ENCODE measurements at places on chromosomes 16 and 17.

DNA sequence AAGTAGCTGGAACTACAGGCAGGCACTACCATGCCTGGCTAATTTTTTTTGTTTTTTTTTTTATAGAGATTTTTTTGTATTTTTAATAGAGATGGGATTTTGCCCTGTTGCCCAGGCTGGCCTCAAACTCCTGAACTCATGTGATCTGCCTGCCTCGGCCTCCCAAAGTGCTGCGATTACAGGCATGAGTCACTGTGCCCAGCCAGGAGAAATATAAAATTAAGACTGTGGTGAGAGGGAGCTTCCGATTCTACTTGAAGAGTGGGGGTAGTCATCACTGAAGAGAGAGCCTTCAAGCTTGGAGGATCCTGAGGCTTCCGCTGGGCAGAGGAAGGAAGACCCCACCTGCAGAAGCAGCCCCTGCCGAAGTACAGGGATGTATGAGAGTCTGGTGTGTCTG, 34.4 kb upstream of the RGS9 start:
- DNase-seq = peak; percentile 41

- DNase-seq = no peak
These were observed 155.9 kb upstream of the HSBP1 start for GRCh38 chr16:83651871-83652270.

DNA sequence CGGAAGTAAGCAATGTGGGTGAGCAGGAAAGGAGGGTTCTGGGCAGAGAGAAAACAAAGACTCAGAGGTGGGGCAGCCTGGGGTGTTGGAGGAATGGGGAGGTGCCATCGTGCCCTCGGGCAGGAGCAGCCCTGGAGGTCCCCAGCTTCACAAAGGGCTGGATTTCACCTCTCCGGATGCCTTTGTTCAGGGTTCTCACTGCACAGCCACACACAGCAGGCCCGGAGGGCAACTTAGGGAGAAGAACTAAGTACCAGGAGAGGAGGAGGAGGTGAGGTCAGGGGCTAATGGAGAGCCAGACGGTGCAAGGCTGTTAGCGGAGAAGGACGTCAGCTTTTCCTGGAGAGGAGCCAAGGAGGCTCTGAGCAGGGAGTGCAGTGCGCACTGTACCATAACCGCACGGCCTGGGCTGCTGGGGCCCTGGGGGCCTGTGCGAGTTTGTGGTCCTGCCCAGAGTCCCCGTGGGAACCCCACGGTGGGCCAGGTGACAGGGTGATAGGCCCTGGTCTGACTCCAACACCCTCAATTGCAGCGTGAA, 9.3 kb downstream of the ARRB2 start:
- DNase-seq = no peak

- DNase-seq = no peak
These were observed 23.8 kb downstream of the SDK2 start for GRCh38 chr17:73620414-73620813.

DNA sequence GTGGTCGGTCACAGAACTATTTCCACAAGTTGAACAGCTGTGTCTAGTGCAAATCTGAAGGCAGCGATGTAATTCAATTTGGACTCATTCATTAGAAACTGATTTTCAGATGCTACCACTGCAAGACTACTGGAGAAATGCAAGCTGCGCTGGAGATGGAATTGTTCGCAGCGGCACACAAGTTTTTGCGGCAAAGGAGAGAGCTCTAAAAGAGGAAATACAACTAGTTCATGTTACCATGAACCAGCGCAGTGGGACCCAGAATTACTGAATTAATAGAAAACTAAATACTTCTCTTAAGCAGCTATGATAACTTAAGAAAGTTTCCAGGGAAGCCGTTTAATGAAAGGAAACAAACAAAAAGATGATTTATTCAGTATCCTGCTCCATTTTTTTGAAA, 1.9 kb downstream of the CREBBP start:
- no peak for DNase-seq

DNA sequence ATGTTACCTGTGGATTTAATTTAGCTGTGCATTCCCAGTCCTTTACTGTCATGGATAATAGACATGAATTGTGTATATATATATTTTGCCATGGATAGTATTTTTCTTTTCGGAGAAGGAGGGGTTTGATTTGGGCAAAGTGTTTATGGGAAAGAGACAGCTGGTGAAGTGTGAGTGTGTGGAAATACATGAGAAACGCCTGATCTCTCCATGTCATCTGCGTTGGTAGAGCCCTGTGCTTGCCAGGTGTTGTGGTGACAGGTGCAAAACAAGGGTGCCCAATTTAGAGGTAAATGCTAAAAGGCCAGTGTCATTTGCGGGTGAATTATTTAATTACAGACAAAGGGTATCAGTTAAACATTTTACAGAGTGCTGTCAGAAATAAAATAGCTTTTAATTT, 23.4 kb downstream of the NDEL1 start:
- DNase-seq = no peak

DNA sequence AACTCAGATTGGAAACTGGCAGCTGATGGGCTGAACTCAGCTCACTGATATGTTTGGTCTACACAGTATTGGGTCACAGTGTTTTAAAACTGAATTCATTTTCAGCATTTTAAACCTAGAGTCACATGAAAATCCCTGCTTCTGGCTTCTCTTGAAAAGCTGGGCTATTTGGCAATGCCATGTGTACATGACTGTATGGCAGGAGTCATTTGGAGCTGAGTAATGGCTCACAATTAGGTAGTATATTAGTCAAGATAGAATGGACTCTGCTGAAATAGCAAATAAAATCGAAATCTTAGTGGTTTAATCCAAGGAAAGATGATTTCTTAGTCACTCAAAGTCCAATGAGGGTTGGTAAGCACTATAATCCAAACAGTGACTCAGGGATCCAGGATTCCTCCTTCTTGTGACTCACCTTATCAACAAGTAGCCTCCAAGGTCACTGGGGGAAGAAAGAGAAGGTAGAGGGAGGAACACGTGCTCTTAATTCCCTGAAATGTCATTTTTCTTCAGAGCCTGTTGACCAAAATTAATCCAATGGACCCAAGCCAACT, 13.9 kb upstream of the PMP22 start:
- peak; percentile 29 for DNase-seq

GRCh38 chr17:29597361-29598172, 4.6 kb downstream of the ANKRD13B start:
- DNase-seq = no peak

GRCh38 chr17:44284024-44284400, 16.1 kb upstream of the SLC4A1 start:
- DNase-seq = no peak

DNA sequence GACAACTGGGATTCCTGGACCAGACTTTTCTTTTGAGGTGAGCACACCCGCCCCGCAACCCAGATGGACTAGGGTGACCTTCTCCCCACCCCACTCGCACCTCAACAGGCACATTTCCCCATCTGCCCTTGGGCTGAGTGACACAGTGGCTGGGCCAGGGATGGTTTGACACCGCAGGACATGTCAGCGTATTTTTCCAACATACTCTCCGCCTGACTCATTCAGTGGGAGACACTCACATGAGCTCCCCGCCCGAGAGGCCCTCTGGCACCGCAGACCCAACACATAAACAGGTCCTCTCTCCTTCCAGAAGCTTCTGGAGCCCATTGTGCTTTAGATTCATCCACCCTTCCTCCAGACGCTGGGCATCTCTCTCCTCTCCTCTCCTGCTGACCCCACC, 69.4 kb downstream of the ZDHHC7 start:
- peak; percentile 89 for DNase-seq

DNA sequence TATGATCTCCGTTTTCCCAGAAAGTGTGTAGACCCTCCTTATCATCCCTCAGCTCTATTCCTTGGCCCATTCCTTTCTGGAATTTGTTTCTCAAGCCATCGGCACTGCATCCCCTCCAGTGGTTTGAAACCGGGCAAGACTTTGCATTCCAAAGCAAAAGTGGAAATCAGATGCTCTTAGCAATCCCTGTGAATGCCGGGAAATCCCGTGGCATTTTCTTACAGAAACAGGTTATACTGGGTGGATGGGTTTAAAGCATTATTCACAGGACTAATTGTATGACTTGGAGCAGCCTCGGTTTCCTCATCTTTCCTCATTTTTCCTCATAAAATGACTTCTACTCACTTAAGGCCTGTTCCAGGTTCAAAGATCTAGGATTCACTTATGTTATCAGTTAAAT, 52.0 kb downstream of the MAP2K6 start:
- DNase-seq = peak; percentile 86

- DNase-seq = peak; percentile 71
These were observed 17.2 kb downstream of the TMEM114 start for GRCh38 chr16:8572919-8573724.

GRCh38 chr16:54933281-54934011, 2.8 kb downstream of the IRX5 start:
- no peak for DNase-seq

DNA sequence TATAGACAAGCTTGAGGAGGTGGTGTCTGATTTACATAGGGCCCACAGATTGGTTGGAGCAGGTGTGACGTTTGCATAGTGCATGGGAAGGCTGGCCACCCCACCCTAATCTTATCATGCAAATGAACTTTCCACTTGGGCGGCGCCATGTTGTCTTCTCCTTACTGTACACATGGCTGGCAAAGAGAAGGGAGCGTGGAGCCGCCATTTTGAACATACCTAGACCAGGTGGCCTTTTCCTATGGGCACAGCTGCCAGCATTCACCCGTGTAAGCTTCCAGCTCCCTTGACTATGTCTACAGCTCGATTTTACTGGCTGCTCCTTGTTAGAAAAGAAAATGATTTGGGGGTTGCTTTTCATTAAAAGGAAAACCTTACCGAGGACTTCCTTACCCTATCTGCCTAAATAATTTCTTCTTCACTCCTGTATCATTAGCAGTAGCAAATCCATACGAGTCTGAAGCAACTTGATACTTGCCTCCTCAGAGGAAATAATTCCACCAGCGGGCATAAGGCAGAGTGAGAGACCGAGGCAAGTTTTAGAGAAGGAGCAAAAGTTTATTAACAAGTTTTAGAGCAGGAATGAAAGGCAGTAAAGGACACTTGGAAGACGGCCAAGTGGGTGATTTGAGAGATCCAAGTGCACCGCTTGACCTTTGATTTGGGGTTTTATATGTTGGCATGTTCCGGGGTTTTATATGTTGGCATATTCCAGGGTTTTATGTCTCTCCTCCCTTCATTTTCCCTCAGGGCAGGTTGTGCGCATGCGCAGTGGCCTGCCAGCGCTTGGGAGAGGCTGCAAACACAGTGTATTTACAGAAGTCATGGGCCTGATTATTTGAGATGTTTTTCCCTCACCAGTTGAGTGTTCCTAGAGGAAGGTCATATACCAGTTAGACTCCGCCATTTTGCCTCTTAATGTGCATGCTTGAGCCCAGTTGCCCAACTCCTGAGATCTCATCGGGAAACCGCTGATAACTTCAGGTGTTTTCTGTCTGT, 65.7 kb downstream of the MARF1 start:
- no peak for DNase-seq

- no peak for DNase-seq
These were observed 299.8 kb upstream of the PSMD7 start for GRCh38 chr16:73996624-73997339.

DNA sequence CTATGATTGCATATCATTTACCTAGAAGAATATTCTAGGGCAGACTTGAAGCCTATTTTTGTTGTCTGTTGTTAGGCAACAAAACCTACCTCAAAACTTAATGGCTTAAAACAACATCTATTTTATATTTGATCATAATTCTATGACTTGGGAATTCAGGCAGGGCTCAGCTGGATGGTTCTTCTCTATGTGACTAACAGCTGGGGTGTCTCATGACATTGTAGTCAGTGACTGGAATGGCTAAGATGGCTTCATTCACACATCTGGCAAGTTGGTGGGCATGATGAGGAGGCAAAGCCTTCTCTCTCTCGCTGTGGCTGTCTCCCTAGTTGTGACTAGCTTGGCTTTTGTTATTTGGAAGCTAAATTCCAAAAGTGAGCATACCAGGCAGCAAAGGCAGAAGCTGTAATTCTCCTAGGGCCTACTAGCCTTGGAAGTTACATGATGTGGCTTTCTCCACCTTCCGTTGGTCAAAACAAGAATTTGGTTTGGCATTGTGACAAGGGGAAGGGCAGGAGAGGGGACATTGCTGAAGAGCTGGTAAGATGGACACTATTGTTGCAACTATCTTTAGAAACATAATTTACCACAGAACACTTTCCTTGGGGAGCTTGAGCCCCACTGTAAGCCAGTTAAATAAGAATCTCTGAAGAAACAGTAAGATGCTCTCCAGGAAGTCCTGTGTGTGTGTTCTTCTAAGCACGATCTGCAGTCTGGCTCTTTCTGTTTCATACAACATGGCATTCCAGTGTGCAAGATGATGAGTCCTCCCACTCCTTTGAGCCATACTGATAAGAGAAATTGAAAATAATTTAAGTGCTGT, 39.4 kb downstream of the ZNRF1 start:
- DNase-seq = no peak

- DNase-seq = no peak
These were observed 155.3 kb downstream of the CYB561 start for GRCh38 chr17:63290784-63291183.

DNA sequence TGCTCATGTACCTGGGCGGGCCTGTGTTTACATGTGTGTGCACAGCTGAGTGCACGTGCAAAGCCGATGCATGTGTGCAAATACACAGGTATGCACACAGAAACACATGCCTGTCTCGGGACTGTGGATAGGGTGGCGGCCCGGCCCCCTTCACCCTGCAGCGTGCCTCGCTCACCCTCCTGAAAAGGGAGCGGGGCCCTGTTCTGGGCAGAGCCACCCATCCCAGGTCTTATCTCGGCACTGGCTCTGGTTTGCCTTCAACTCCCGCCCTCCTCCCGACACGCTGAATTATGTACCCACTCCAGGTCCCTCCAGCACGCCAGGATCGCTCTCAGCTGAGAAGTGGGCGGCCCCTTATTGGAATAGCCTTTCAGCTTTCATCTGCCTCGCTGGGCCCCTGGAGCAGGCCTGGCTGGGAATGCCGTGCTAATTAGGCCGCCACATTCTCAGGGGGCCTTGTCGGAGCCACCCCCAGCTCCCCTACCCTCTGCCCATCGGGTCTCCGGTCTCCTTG, 77.8 kb downstream of the RTN4RL1 start:
- peak; percentile 74 for DNase-seq

DNA sequence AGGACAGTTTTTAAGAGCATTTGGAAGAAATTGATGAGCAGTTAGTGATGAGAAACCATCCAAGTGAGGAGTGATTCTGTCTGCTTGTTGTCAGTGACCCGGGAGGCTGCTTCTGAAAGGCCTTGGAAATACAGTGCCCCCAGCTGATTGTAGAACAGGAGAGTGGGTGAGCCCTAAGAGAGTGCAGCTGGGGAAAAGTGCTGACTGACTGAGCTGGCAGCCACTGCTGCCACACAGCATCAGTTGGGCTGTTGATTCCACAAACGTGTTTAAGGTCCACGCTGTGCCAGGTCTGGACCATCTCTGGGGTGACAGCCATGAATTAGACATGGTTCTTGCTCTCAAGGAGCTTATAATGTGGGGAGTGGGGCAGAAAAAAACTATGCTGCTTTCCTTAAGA, 18.9 kb downstream of the NUP93 start:
- DNase-seq = no peak

GRCh38 chr16:30166202-30166902, 17.1 kb upstream of the CORO1A start:
- no peak for DNase-seq

All from islet precursor cell (in vitro differentiated cells).